ENCODE measurements at places on chromosomes 4 and X.
A peak's percentile ranks its signal among the peaks of the same experiment; 100 is the strongest.

DNA sequence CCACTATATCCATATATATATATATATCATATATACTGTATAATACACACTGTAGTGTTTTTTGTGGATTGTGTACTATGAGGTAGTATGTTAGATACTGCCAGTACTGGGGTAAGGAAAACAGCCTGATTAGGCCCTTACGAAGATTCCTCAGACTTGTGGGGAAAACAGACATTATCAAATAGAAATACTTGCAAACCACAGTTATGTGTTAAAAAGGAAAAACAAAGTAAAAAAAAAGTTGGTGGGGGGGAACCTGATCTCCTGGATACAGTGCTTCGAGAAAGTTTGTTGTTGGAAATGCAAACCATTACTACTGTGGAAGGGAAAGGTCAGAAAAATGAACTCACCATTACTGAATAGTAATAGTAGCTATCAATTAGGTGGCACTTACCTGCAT, 53.0 kb downstream of the PKD2 start:
- DNase-seq: no peak

GRCh38 chr4:91116861-91117260, 989.7 kb downstream of the CCSER1 start:
- DNase-seq: no peak

- no peak for DNase-seq
Measured at GRCh38 chrX:120290107-120290506, 21.2 kb downstream of the TMEM255A start.

- DNase-seq: no peak
Measured at GRCh38 chrX:45669715-45670340, 469.2 kb upstream of the DIPK2B start.

DNA sequence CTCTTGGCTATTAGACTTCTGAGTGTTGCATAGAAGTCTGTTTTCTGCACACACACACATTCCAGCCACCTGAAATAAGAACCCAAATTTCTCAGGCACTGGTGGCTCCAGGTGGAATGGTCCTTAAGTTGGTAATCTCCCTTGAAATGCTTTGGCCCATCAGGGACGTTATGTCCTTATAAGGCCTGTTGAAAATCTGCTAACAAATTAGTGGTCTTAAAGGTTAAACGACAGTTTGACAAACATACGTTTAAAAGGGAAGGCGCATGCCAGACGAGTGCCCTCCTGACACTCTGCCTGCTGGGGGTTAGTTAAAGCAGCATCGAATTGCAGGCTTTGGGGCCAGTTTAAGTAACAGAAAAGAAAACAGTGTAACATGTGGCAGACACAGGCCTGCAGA, 125.0 kb downstream of the TBX22 start:
- DNase-seq: no peak

DNA sequence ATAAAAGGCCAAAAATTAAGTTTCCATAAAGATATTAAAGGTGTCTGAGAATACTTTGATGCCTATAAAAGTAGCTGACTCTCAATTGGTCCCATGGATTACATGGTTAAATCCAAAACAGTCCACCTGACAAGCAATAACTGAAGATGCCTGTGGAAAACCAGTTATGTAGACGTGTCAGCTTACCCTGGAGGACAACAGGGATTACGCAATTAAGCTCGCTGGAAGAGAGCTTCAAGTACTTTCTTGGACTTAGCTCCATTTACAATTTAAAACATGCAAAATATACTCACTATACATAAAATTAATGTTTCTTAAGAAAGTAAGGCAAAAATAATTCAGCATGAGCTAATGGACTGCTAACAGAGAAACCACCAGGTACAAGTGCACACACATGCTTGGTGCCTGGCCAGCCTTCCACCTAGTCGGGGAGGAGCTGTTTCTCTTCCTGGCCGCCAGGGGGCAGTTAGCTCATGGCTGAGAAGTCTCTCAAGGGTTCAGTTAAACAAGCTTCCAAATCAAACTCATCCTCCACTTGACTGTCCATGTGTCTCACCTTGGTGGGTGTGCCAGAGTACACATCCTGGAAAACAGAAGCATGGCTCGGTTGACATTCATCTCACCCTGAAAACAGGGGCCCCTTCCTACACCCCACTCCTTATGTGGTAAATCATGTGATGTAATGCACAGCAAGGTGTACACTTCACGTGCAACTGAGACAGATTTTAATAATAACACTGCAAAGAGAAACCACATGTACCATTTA, 9.2 kb upstream of the FAM53A start:
- DNase-seq: peak; percentile 80

DNA sequence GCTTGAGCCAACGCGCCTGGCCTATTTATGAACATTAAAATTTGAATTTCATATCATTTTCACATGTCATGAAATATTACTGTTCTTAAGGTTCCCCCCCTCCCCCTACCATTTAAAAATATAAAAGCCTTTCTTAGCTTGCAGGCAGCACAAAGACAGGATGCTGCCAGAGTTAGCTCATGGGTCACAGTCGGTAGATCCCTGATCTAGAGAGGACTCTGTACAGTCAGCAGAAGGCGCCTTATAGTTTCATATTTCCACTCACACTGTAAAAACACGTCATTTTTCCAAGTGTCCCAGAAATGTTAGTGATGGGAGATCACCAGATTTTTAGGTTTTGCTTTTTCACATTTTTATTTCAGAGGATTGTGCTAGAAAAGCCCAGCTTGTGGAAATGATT, 12.2 kb downstream of the NOCT start:
- DNase-seq: no peak

- no peak for DNase-seq
Measured at GRCh38 chr4:87974856-87975462, 555 bp upstream of the SPP1 start.

GRCh38 chr4:171924746-171925376, 111.7 kb downstream of the GALNTL6 start:
- DNase-seq: no peak

GRCh38 chr4:127352220-127353113, 280.3 kb upstream of the INTU start:
- DNase-seq: no peak

GRCh38 chrX:128365492-128365891, 313.3 kb upstream of the ACTRT1 start:
- no peak for DNase-seq

DNA sequence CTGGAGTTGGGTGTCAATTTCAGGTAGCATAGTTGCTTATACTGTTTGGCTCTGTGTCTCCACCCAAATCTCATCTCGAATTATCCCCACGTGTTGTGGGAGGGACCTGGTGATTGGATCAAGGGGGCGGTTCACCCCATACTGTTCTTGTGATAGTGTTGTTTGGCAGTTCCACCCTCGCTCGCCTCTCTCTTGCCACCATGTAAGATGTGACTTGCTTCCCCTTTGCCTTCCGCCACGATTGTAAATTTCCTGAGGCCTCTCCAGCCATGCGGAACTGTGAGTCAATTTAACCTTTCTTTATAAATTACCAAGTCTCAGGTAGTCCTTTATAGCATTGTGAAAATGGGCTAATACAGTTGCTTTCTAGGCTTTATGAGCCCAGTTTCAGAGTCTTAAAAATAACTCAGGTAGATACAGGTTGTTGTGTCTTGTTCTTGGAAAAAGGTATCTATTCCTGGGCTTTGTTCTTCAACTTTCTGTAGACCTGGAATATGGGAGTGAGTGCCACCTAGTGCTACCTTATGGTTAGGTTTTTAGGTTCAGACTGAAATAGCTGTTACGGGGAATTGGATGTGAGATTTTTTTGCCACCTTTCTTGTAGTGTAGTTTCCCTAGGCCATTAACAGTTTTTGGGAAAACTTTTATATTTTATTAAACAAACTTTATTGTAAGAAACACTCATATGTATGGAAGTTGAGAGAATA, 15.6 kb downstream of the PGK1 start:
- peak; percentile 9 for DNase-seq

DNA sequence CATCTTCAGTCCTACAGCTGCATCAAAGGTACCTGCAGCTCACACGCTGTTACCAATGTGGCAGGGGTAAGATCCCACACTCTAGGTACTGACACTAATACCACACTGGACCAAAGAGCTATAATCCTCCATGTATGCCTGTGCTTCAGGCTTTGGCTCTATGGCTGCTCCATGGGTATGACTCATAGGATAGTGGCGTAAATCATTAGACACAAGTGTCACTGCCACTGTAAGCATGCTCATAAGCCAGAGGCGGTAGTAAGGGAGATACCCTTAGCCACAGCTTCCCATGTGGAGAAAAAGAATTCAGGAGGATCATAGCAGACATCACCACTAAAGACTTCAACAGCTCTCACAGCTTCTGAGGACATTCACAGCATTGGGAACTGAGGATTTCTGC, 287.5 kb downstream of the ACTRT1 start:
- DNase-seq: no peak

DNA sequence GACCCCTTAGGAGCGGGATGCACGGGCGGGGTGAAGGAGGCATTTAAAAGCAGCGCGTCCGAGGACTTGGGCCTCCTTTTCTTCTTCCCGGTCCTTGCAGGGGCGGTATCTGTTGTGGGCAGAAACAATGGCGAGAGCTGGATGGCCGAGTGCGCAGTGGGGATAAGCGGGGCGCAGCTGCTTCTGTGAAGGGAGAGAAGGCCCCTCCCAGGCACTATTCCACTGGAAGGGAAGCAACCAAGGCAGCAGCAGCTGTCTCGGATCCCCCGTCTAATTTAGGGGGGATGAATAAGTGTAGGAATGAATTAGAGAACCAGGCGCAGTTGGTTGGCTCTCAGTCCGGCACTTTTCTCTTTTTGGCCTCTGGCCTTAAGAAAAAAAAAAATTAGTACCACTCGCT, 995 bp downstream of the SMARCA5 start:
- peak; percentile 18 for DNase-seq

DNA sequence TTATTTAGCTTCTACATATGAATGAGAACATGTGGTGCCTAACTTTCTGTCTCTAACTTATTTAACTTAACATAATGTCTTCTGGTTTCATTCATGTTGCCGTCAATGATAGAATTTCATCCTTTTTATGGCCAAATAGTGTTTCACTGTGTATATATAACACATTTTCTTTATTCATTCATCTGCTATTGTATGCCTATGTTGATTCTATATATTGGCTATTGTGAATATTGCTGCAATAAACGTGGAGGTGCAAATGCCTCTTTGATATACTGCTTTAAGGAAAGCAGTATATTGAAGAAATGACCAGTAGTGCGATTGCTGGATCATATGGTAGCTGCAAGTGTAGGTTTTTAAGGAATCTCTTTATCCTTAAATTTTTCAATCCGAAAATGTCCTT, 10.0 kb upstream of the CSN1S1 start:
- DNase-seq: no peak

GRCh38 chrX:48960291-48960690, 2.9 kb upstream of the OTUD5 start:
- DNase-seq: no peak

DNA sequence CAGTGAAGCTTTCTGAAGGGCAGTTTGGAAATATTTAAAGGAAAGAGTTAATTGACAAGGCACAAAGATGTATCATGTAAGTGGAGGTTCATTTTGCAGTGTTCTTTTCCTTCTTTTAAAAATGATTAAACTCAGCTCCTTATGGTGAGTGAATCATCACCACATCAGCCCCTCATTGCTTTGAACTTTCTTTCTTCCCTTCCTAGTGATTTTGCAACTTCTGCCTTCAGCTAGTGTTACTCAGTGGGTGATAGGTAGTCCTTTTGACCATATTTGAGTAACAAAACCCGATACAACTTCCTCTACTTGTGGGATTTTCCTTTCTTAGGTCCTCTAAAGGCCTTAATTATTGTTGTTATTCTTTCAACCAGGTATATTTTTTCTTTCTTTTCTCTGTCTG, 8.2 kb downstream of the ZCCHC4 start:
- DNase-seq: peak; percentile 18

GRCh38 chrX:21959362-21960051, 19.0 kb downstream of the SMS start:
- no peak for DNase-seq

GRCh38 chr4:93827272-93827947, 1.1 kb upstream of the ATOH1 start:
- DNase-seq: no peak

- no peak for DNase-seq
Measured at GRCh38 chr4:94559351-94559806, 107.6 kb downstream of the PDLIM5 start.

DNA sequence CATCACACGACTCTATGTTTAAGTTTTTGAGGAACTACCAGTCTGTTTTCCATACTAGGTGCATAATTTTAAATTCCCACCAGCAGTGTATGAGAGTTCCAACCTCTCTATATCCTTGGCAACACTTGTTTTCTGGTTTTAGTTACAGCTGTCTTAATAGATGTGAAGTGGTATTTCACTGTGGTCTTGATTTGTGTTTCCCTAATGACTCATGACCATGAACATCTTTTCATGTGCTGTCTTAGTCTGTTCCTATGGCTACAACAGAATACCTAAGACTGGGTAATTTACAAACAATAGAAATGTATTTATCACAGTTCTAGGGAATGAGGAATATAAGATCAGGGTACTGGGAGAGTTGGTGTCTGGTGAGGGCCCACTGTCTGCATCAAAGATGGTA, 51.5 kb upstream of the GPR78 start:
- DNase-seq: no peak

- DNase-seq: no peak
Measured at GRCh38 chr4:143381189-143382118, 44.8 kb downstream of the GAB1 start.

DNA sequence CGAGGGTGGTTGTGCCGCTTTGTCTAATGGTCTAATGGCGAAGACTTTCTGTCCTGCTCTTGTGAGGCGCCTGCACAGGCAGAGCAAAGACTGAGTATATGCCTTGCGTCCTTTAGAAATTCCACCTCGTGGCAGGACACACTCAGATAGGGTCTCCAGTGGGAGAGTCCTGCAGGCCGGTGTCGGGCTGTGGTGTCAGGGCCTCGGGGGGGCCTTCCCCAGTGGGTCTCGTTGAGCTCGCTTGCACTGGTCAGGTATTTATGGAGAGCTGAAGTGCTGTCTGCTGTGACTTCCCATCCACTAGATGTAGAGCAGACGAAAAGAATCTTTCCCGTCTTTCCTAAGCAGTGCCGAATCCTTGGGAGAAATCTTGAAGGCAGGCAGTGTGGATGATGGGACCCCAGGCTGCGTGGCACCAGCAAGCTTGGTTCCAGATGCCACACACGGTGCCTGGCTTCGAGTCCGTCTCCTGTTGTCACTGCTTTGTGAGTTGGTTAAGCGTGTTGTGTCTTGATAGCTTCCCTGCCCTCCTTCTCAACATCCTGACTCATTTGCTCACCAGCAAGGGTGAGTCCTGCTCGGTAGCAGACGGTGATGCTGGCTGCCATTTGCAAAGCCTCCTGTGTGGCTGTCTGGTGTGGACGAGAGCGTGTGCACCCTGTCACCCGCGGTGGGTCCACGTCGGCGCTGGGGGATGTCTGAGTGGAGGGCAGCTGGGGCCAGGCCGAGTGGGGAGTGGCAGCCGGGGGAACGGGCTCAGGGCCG, 20.5 kb downstream of the MAEA start:
- peak; percentile 19 for DNase-seq
